ENCODE measurements at places on chromosomes 5 and 9. TPM values are rescaled to one million over a fixed set of nuclear protein-coding genes. Genes with fewer than 3 reads are reported as not detected.

GRCh38 chr9:88796947-88797346, 194.3 kb upstream of the S1PR3 start:
- no peak overlapping the region for H3K4me3 ChIP-seq
- DNase-seq = no peak
- no peak overlapping the region for H3K27ac ChIP-seq
- peaks cover 5% of the 10 kb centered on the region for H3K4me1 ChIP-seq

DNA sequence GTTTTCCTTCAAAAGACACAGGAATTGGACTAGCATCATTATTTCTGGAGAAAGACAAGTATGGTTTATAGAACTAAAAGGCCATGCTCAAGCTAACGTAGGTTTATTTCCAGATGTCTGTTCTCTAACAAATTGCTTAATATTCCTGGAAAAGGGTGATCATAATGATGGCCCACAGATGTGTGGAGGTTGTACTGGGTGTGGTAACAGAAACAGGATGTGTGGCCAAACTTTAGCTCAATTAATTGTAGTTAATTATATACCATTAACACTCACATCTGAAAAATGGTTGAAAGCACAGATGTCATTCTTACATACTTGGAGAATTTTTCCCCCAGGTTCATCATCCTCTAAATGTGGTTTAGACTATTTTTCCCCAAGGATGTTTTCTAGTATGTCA, 292.7 kb upstream of the RASA1 start:
- peaks cover 2% of the 10 kb centered on the region for H3K4me1 ChIP-seq
- no peak overlapping the region for H3K27ac ChIP-seq
- no peak for DNase-seq

DNA sequence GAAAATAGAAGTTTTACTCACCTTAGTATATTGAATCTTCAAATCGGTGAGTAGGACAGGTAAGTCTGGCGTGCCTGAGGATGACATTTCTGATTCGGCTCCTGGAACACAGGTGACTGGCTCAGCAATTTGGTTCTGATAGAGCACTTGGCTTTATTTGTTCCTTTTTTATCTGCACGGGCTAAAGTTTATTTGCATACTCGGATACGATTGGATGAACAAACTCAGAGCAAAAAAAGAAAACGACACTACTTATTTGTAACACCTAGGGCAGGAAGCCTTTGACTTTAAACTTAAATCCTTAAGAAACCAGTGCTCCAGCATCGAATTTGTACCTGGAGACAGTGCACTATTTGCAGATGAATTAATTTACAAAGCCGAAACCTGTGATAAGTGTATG, at the start of gene ALDH1A1:
ALDH1A1 (minus strand) TSS at position 140 of the 400 bp plus-strand sequence; CDS start at position 87, 53 bp downstream.
- H3K4me1 ChIP-seq = no peaks in the 10 kb centered on the region
- no peaks in the 10 kb centered on the region for H3K36me3 ChIP-seq
- no peak within 1 kb of the TSS for H3K4me3 ChIP-seq
- no peaks in the 10 kb centered on the region for H3K27me3 ChIP-seq
- H3K27ac ChIP-seq = no peak within 1 kb of the TSS
- no peak for DNase-seq

Gene AGXT2
- not detected for total RNA-seq

All from IMR-90 (cell line).